ENCODE measurements at places on chromosomes 2 and 18.
A peak's percentile ranks its signal among the peaks of the same experiment; 100 is the strongest.

DNA sequence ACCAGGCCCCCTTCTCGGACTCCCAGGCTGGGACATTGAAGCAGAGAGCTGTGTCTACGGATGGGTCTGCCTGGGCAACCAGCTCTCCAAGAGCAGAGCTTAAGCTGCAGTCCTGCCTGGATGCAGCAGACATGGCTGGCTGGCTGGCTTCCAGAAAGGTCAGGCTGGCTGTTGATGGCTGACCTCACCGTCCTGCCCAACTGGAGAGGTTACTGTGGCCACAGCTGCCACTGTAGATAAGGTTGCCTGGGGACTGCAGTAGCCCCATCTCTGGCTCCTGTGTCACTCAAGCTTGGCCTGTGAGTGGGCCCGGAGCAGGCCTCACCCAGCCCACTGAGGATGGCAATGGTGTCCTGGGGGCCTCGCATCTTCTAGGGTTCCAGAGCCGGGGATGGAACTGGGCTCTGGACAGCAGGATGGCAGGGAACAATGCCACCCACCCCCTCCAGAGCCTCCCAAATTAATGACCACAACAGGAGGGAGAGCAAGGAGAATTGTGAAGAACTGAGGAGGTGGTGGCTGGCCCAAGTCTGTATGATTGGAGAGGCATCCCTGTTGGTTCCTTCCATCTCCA lies 37.0 kb upstream of the FOSL2 start:
- peak; percentile 50 for DNase-seq

DNA sequence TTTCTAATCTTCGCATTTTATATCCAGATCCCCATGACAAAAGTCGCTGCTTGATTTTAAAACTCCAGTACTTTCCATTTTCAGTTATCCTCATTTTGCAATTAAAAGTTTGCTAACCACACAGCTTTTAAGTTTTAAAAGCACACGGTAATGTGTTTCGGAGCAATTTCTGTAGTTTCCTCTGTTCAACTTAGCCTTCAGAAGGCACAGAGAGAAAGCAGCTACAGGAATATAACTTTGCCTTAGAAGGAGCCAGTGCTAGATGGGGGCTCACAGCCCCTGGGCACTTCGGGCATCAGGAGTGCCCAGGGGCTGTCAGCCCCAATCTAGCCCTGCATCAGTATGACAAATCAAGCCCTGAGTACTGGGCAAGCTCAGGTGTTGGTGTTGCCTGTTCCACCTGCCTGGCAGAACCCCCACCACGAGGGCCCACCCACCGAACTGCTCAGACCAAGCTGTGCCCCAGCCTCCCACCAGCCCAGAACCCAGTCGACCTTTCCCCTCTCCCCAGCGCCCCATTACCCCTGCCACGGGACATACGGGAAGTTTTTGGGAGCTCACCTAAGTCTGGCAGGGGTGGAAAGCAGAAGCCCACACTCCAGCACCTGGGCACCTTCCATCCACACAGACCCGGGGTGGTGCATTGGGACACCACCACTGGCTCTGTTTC lies 47.3 kb downstream of the TRABD2A start:
- no peak for DNase-seq

DNA sequence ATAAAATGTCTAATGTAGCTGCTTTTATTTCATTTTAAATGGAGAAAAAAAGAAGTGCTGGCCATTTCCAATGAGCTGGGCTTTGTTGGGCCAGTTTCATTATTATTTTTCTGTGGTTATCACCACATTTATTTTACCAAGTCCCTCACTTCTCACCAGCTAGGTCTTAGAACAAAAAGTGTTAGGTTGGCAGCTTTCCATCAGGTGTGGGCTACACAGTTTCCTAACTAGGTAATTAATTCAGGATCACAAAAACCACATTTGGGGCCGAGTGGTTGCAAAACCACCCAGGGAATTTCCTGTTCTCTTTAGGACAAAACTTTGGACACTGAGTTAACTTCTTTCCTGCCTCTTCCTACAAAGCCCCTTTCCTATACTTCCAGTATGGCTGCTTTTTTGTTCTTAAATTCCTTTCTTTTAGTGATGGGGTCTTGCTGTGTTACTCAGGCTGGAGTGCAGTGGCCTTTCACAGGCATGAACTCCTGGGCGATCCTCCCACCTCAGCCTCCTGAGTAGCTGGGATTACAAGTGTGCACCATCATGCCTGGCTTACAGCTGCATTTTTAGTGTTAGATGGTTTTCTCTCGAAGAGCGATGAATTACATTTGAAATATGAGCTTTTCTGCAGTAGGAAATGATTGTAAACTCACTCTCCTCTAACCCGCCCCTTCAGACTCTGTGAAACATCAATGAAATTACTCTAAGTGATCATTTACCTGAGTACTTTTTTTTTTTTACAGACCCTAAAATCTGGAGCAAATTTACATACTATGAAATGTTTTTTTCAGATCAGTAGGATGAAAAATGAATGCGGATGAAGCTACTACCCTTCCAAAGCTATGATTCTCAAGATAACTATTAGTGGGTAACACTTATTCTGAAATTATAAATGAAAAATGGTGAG lies 2.6 kb upstream of the ZFP36L2 start:
- DNase-seq: peak; percentile 13

DNA sequence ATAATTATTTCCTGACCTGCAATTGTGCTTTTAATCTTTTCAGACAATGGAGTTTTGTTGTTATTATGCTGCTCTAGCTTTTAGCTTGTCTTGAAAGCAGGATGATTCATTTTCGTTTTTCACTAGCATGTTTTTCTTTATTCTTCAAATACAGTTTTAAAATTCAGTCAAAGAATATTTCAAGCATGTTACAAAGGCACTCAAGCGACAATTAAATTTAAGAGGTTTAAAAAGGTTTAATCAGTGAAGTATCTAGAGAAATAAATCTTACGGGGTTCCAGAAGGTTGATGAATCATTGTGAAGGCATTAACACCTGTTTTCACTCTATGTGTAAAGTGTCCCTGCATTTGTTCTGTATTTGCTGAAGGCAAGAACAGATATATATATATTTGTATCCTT lies 390.7 kb upstream of the TMEFF2 start:
- no peak for DNase-seq

DNA sequence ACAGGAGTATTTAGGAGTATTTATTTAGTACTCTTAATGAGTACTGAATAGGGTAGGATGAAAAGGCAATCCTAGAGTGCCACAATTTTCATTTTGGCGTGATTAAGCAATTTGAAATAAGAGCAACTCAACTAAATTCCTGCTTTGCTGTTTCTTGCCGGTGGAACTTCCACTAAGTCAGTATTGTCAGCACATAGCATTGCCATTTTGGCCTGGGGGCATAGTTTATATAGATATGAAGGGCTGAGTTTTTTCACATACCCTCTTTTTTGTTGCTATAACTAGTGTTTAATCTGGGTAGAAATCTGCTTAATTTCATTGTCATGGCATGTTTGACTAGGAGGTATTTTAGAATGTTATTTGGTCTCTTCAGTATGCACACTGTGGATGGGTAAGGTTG lies 1.9 kb downstream of the GTF2A1L start:
- no peak for DNase-seq

DNA sequence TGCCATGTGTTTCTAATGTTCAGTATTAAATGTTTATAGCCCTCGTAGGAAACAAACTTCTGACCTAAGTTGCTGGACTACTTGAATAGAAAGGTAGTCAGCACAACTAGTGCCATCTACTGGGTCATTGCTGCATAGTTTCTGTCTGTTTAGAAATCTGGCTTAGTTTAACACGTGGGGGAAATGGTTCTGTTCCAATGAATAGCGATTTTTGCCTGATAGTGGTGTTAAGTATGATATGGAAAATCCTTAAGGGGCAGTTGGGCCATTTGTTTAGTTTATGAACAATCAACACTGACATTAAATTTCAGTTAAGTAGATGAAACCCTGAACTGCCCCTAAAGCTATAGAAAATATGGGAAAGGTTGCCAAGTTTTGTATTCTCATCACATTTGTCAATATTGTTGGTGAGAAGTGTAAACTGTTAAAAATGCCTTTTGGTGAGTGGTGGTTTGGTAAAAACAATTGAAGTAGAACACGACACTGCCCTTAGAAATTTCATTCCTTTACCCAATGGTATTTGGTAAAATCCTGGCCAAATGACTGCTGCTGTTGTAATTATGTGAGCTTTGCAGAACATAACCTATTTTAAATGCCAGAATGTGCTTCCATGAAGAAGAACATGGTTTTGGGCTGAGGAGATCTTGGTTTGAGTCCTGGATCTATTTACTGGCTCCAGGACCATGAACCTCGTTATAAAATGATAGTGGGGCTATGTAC lies 13.2 kb downstream of the NABP1 start:
- peak; percentile 84 for DNase-seq

GRCh38 chr2:10599089-10599488 lies 90.7 kb downstream of the NOL10 start:
- no peak for DNase-seq

GRCh38 chr2:72661985-72662384 lies 163.8 kb downstream of the EXOC6B start:
- no peak for DNase-seq

DNA sequence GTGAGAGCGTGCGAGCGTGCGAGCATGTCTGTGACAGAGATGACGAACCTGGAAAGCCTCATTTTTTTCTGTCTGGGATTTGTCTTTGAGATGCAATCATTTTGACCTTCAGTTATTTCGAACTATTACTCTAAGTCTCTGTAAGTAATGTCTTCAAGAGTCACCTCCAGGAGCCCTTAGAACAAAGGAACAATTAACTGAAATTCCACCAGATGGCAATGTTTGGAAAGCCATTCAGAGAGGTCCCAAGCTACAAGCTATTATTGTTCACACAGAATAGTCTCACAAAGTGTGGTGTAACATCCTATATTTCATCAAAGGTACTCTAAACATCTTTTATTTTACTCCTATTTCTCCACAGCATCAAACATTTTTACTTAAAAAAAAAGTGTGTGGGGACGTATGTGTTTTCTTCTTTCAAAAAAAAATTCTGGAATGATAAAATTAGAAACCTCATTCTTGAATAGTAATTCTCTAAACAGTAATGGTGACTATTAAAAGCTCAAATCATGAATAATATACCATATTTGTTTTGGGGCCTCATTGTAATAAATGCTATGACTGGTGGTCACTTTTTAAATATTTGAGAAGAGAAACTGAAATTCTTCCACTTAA lies 35.1 kb upstream of the MAPRE2 start:
- DNase-seq: peak; percentile 73

DNA sequence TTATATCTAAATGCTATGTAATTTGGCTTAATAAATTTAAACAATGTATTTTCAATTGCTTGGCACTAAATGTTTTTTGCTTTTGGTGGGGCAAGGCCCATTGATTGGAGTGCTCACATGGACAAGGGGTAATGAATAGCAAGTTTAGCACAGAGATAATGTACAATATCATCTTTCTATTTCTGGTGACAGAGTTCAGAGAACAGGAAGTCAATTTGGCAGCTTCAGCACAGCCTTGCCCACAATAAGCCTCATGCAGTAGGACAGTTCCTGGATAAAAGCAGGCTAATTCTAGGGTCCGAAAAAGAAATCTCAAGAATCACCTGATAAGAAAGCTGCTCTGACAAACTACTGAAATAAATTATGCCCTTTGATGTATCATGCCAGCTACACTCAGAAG lies 443.9 kb upstream of the FSHR start:
- no peak for DNase-seq

DNA sequence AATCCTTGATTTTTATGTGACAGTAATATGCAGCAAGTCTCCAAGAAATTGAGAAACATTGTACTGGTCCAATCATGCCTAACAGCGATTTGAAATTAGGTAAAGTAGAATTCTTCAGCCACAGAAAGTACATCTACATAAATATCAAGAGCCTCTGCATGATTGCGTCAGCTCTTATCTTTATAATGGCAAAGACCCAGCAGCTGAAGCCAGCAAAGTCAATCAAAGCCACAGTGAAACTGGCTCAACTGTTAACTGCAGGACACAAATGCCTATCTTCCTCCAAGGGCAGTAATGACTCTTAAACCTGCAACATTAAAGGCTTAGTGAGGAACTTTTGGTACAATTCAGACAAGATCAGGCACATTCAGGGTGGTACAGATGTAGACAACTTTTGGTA lies 102.5 kb downstream of the BARD1 start:
- no peak for DNase-seq

DNA sequence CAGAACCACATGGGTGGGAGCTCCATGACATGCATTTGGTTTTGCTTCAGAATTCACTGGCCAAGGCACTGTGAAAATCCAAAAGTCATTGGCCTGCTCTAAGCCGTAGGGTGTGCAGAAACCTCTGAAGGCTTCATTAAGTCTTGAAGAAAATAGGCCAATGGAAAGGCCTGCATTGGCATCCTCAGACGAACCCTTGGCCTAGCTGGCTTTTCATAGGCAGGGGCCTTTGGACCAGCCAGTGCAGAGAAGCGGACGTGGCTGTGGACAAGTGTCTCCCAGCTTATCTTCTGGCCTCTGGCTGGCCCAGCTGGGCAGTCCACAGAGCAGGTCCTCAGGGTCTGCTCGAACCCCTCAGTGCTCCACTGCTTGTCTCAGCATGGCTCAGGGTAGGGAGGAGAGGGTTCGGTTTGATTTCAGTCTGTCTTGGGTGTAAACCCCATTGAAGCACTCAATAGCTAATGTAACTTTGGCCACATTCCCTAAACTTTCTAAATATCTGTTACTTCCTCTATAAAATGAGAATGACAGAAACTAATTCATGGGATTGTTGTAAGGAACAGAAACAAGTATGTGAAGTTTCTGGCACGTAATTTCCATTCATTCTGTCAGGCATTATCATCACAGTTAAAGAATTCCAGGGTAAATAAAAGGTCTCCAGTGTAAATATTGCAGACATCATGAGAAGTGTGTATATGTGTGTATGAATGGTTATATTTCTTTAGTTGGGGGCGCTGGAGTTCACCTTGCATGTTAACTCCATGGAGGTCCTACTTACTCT lies 125.5 kb downstream of the TFCP2L1 start:
- DNase-seq: no peak

GRCh38 chr2:151651274-151651673 lies 83.0 kb downstream of the NEB start:
- no peak for DNase-seq

GRCh38 chr2:19617257-19617848 lies 258.9 kb upstream of the OSR1 start:
- no peak for DNase-seq

DNA sequence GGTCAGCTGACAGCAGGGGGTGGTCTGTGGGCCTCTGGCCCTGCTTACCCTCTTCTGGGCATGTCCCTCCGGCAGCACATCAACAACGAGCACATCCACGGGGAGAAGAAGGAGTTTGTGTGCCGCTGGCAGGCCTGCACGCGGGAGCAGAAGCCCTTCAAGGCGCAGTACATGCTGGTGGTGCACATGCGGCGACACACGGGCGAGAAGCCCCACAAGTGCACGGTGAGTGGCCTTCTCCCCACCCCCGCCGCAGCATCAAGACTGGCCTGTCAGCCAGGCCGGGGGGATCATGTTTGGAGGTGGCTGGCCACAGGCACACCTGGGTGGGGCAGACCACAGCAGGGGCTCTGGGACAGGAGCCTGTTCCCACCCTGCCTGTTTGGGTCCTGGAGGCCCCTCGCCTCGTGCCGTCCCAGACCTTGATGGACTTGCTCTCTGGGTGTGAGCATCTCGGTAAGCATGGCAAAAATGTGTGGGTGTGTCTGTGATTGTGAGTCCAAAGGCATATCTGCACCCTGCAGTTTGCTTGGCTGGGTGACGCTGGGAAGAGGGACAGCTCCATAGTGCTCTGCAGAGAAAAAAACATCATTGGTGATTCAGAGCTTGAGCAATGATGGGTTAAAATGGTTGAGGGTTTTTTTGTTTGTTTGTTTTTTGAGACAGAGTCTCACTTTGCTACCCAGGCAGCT lies 242.8 kb downstream of the GLI2 start:
- peak; percentile 64 for DNase-seq

All from EH (cell line).